Hematopoietic multipotent progenitor cell (in vitro differentiated cells): ENCODE measurements at places on chromosomes 2 and 18. TPM values are rescaled to one million over a fixed set of nuclear protein-coding genes. Genes with fewer than 3 reads are reported as not detected.
A peak's percentile ranks its signal among the peaks of the same experiment; 100 is the strongest.

ARHGEF33 gene
- total RNA-seq = under 0.01 TPM

- no peak for DNase-seq
Observed at GRCh38 chr18:45384137-45384961, 230.9 kb upstream of the SLC14A2 start.

COL3A1 gene
- not detected for total RNA-seq

GRCh38 chr2:158677542-158677941 lies 117.6 kb upstream of the DAPL1 start:
- DNase-seq = no peak

MTIF2 gene
- 19.1 TPM for total RNA-seq

SKOR2 gene
- total RNA-seq = not detected

- no peak for DNase-seq
Observed at GRCh38 chr2:10550206-10551001, 102.3 kb upstream of the ODC1 start.

DNA sequence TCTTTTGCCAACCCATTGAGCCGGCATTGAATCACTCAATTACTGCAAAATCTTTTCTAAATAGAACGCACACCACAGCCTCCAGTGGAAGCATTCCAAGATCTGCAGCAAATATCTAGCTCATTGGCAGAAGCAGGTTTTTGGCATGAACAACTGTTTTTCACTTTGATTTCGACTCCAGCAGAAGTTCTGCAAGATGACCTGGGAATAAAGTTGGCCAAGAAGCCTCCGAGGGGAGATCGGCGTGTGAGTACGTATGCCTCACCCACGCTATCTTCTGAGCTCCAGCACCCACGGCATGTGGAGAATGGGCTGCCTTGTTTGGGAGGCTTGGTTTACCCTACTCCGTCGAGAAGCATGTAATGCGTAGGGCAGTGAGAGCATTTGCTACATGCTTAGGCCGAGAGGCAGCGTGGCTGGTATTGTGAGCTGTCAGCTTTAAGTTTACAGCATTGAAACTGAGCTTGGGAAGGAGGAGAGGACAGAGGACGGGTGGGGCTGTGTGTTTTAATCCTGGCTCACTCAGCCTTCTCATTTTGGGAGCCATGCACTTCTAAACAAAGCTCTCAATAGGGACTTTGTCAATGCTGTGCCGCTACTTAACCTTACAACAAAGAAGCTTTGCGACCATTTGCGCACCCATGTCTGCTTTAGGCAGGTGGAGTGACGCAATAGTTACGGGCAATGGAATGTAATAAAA lies 10.5 kb downstream of the PCARE start:
- no peak for DNase-seq

GRCh38 chr2:42902939-42903709 lies 110.7 kb upstream of the HAAO start:
- no peak for DNase-seq

GALR1 gene
- under 0.01 TPM for total RNA-seq

- no peak for DNase-seq
Observed at GRCh38 chr18:59359576-59359952, 499 bp upstream of the LMAN1 start.

GRCh38 chr2:206229642-206230041 lies 44.8 kb upstream of the ZDBF2 start:
- no peak for DNase-seq

- DNase-seq = no peak
Observed at GRCh38 chr2:218622606-218623365, 15.1 kb downstream of the PLCD4 start.

- DNase-seq = no peak
Observed at GRCh38 chr18:49447810-49448745, 12.4 kb downstream of the DYM start.

STARD6 gene
- total RNA-seq = not detected

OXER1 gene
- 1.3 TPM for total RNA-seq

MOB1A gene
- total RNA-seq = 61.1 TPM

- DNase-seq = no peak
Observed at GRCh38 chr18:41462946-41463345, 492.1 kb upstream of the PIK3C3 start.

FAM228A gene
- total RNA-seq = 0.27 TPM

DNA sequence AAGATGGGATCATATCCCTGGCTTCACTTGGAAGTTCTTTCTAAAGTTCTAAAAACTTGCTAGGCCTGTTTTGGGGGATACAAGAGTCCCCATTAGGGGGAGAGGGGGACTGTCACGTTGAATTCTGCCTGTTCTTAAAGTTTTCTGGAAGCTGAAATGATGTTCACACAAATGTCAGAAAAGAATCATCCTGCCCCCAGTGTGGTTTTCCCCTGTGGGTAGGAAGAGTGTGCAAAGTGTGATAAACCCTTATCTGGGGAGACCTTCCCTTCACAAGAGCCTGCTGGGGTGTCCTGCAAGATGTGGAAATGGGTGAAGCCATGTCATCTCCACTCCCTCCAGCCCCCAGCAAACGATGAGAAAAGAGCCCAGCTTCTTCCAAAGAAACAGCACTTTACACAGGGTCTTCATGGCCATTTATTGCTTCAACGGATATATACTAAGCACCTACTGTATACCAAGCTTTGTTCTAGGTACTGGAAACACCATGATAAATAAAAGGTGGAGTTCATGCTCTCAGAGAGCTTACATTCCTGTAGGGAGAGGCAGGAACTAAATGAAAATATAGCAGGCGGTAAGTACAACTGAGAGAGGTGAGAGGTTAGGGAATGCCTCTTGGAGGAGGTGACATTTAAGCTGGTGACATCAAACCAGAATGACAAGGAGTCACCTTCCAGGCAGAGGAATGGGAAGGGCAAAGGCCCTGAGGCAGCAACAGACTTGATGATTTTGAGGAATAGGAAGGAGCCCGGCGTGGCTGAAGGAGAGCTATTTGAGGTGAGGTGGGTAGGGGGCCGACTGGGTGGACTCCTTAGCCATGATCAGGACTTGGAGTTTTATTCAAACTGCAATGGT lies 1.6 kb downstream of the MFSD2B start:
- DNase-seq = no peak

DNA sequence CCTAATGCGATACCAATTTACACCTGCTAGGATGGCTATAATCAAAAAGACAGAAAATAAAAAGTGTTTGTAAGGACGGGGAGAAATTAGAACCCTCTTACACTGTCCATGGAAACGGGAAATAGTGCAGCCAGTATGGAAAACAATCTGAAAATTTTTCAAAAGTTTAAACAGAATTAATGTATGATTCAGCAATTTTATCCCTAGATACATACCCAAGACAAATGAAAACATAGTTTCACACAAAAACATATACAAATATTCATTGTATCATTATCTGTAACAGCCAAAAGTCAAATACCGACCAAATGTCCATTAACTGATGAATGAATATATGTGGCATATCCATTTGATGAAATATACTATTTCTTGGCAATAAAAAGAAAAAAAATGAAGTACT lies 313.5 kb upstream of the GYPC start:
- no peak for DNase-seq

GRCh38 chr2:1339388-1340140 lies 73.7 kb upstream of the TPO start:
- DNase-seq = no peak

- no peak for DNase-seq
Observed at GRCh38 chr2:96423828-96424227, 81.3 kb downstream of the NEURL3 start.

GRCh38 chr2:169933124-169933711 lies 106.0 kb downstream of the UBR3 start:
- peak; percentile 24 for DNase-seq

GRCh38 chr2:174951745-174952144 lies 53.4 kb downstream of the CHN1 start:
- DNase-seq = no peak

NCKAP5 gene
- not detected for total RNA-seq

DNA sequence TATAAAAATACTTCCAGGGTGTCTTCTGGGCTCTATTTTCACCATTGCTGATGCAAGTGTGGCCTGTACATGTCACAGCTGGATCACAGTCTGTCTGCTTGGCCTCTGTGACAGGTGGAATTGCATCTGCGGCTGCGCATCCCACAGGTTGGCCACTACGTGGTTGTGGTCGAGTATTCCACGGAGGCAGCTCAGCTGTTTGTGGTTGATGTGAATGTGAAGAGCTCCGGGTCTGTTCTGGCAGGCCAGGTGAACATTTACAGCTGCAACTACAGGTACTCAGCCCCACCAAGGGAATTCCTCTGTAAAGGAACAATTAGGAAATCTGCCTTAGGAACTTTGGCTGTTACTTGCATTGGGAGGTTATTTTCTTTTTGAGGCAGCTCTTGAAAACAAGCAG lies 144.5 kb downstream of the LAMA3 start:
- DNase-seq = no peak

MEP1B gene
- total RNA-seq = not detected

DNA sequence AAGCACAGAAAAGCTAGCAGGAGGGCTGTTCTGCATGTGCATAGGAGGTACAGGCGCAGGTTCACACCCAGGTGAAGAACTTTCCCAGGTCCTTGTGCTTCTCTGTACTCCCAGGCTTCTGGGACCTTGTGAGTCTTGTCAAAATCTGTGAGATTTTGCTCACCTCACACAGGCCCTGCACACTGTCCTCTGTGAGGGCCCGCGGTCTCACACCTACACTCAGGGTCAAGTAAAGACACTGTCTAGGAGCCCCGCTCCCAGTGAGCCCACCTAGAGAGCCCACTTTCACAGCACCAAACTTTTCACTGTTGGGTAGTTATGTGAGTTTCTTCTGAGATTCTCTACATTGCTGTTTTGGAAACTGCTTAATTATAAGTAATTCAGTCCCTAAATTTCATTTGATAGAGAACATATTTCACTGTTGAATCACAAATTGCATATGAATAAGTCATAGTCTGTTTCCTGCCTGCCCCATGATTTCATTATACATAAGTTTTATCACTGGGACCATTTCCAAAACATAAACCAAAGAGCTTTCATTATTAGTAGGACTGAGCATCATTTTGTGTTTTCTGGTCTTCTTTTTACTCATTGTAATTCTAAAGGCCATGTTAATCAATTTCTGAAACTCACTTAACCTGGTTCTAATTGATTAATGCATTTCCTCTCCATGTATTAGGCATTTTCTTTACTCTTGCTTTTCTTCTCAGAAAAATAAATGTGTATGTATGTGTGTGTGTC lies 234.2 kb upstream of the SPOPL start:
- DNase-seq = no peak

- DNase-seq = no peak
Observed at GRCh38 chr18:3623769-3624545, 174.0 kb downstream of the TGIF1 start.

- no peak for DNase-seq
Observed at GRCh38 chr2:183522489-183523266, 398.4 kb downstream of the NUP35 start.

CD8B2 gene
- under 0.01 TPM for total RNA-seq

DNA sequence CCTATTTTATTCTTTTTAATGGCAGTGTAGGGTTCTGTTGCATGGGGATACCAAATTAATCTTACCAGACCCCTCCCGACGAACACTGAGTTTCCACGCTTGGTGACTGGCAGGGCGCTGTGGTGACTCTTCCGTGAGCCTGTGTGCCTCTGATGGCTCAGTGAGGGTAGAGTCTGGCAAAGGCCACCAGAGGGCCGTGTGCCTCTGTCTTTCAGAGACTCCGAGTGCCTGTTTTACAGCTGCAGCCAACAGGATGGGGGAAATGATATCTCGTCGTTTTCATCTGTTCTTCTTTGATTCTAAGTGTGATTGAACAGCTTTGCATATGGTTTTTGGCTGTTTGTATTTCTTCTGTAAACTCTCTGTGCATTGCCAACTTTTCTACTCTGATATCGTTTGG lies 99.8 kb downstream of the ZNF236 start:
- DNase-seq = peak; percentile 89

DNA sequence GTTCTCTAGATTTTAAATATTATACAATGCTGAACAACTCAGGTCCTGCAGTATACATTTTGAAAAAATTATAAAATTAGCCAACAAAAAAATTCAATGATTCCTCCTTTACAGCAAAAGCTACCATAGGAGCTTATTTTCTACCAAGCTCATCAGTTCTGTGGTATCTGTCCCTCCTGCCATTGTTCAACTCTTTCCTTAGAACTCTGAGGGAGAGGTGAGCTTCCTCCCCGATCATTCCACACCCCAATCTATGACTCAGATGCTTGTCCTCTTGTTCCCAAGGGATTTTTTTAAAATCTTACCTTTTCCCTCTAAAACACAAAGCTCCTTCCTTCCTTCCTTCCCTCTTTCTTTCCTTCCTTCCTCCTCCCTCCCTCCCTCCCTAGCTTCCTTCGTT lies 13.5 kb downstream of the DPP4 start:
- DNase-seq = no peak

CCDC121 gene
- total RNA-seq = 1.9 TPM

GRCh38 chr2:72916743-72917137 lies 579 bp upstream of the EMX1 start:
- DNase-seq = no peak

- no peak for DNase-seq
Observed at GRCh38 chr2:77169426-77169825, 352.8 kb downstream of the LRRTM4 start.

GRCh38 chr18:57797209-57797651 lies 5.9 kb downstream of the ATP8B1 start:
- DNase-seq = no peak

- no peak for DNase-seq
Observed at GRCh38 chr2:126826491-126826890, 72.2 kb upstream of the TEX51 start.

SCYGR4 gene
- total RNA-seq = not detected

IL1F10 gene
- total RNA-seq = not detected

DNA sequence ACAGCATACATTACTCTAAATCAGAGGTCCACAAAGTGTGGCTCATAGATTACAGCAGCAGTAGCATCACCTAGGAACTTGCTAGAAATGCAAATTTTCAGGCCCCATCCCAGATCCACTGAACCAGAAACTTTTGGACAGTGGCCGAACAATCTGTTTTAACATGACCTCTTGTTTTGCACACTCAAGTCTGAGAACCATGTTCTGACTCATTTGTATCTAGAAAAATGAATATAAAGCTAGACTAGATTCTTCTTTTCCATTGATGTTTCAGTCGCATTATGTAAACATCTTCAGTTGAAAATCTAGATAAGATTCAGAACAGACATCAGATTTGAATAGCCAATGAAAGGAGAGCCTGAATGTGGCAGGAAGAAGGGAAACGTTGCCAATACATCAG lies 608.8 kb downstream of the LRP1B start:
- DNase-seq = no peak

DLX2 gene
- total RNA-seq = under 0.01 TPM

CABYR gene
- total RNA-seq = not detected

GRCh38 chr18:9048236-9048635 lies 54.3 kb upstream of the NDUFV2 start:
- no peak for DNase-seq

DNA sequence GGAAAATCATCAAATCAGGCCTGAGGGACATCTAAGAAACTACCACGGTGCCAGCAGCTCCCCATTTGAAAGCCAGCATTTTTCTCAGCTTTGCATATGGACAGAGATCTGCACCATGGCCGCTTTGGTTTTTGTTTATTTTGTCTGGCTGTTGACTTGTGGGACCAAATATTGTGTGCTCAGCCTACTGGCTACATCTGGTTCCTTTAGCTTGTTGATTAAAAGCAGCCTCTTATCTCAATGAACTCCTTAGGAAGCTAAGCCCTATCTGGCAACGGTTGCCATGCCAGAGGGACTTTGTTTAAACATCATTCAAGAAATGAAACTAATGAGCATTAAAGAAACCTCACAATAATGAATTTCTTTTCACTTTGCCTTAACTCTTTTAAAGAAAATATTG lies 32.4 kb upstream of the CCDC150 start:
- DNase-seq = peak; percentile 8
